ENCODE measurements at places on chromosomes 6 and 20.
A peak's percentile ranks its signal among the peaks of the same experiment; 100 is the strongest.

- no peak for DNase-seq
These were observed 4.1 kb upstream of the IFT52 start for GRCh38 chr20:43586641-43587040.

DNA sequence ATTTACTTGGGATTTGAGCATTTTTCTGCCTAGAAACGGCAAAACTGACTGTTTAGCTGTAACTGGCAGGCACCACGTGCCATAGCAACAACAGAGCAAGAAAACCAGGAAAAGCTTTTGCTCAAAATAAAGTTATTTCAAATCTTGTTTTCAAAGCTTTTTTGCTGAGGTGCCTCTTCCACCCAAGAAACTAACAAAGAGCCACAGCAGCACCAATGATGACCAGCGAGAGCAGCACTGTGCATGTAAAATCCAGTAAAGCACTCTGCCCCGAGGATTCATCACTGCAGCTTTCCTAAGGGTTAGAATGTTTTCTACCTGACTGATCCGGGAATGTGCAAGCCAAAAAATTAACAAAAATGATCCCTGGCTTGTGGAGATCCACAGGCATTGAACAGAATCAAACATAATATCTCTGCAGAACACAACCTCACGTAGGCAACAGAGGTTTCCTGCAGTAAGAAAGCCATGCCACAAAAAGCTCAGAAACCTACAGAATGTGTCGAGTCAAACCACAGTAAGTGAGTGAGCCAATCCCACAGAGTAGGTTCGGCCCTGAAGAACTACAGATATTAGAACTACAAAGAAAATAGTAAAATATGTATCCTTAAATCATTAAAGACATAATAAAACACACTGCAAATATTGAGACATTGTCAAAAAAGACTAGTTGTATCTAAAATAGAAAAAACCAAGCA lies 7.4 kb upstream of the ULBP3 start:
- DNase-seq = no peak

- DNase-seq = no peak
These were observed 64.9 kb downstream of the RREB1 start for GRCh38 chr6:7172649-7173048.

GRCh38 chr20:17461941-17462340 lies 69.2 kb downstream of the BFSP1 start:
- DNase-seq = no peak

GRCh38 chr6:30840935-30841643 lies 43.2 kb upstream of the DDR1 start:
- DNase-seq = no peak

DNA sequence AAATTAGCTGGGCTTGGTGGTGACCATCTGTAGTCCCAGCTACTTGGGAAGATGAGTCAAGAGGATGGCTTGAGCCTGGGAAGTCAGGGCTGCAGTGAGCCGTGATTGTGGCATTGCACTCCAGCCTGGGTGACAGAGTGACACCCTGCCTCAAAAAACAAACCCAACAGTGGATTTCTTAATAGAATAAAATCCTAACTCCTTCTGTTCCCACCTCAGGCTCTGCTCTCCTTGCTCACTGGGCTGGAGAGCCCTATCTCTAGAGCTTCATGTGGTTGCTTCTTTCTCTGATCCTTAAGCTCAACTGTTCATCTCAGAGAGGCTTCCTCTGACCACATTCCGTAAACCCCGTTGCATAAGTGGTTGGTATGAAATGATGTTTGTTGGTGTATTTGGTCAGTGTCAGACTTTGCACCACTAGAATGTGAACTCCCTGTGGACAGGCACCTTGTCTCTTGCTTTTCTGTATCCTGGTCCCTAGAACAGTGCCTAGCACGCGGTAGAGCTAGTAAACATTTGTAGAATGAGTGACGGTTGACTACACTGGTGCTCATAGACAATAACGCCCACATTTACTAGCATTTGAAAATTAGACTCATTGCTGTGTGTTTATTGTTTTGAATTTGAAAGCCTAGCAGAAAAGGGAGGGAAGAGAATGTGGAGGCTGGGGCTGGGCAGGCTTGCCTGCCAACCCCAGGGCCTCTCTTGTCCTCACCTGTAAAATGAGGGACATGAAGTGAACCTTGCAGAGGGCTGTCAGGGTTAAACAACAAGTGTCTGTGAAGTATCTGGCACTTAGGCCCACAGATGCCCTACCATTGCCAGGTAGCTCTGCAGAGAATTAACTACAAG lies 4.2 kb downstream of the MAPRE1 start:
- DNase-seq = no peak

DNA sequence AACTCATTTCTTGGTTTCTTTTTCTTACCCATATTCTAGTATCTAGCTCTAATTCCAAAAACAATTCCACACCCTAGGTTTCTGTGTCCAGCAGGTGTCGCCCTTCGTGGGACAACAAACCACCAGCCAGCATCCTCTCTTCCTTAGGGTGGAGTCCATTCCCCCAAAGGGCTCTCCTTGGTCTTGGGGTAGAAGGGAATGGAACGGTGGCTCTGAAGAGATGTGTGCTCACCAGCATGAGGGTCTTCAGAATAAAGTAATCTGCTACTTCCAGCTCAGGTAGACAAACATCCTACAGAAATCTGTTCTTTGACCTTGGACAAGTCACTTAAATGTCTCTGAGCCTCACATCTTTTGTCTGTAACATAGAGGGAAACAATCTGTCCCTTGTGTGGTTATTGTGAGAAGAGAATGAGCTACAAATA lies 7.2 kb downstream of the HLA-DMB start:
- peak; percentile 26 for DNase-seq

DNA sequence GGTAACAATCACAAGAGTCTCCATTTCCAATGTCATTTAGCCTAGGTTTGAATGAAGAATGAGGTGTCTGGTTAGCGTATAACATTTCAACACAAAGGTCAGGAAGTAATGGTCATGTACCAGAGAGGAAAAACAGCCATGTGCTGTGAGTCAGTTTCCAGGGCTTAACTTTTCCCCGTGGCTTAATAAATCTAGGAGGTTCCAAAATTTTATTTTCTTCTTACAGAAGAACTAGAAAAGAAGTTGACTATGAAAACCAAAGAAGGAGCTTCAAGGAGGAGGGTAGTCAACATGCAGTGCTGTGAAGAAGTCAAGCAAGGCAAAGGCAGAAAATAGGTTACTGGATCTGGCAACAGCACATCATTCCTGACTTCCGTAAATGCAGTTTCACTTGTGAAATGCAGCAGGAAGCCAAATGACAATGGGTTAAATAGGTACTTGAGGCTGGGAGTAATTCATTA lies 8.4 kb upstream of the GABRR2 start:
- no peak for DNase-seq

GRCh38 chr6:166905013-166905412 lies 51.3 kb downstream of the RNASET2 start:
- DNase-seq = no peak

DNA sequence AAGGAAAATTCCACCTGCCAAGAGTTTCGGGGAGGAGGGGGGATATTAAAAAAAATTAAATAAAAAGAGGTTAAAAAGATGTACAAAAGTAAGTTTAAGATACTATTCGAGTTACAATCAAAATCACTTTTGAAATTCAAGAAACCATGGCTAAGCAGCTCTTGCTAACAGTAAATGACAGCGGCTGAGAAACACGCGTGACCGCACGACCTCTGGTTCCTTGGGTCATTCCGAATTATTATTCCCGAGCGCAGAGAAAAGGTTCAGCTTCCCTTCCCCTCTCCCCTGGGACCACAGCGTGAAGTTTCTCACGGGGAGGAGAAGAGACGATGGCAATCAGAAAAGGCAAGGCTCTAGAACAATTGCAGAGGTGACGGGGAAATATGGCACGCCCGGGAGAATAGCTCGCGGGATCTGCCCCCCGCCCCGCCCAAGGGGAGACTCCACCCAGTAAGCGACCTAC lies 496 bp downstream of the TMEM242 start:
- DNase-seq = peak; percentile 59

DNA sequence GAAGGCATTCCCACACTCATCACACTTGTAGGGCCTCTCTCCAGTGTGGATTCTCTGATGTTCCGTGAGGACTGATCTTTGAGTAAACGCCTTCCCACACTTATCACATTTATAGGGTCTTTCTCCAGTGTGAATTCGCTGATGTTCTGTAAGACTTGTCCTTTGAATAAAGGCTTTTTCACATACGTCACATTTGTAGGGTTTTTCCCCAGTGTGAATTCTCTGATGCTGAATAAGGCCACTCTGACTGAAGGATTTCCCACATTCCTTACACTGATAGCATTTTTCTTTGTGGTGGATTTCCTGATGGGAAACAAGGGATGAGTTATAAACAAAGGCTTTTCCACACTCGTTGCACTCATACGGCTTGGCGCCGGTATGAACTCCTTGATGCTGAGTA lies 8.9 kb downstream of the ZSCAN12 start:
- no peak for DNase-seq

GRCh38 chr6:152232501-152233151 lies 404.5 kb downstream of the SYNE1 start:
- no peak for DNase-seq

- no peak for DNase-seq
These were observed 101.1 kb downstream of the PSMB1 start for GRCh38 chr6:170451762-170452651.

GRCh38 chr20:56002908-56003800 lies 2.2 kb downstream of the CBLN4 start:
- DNase-seq = no peak

DNA sequence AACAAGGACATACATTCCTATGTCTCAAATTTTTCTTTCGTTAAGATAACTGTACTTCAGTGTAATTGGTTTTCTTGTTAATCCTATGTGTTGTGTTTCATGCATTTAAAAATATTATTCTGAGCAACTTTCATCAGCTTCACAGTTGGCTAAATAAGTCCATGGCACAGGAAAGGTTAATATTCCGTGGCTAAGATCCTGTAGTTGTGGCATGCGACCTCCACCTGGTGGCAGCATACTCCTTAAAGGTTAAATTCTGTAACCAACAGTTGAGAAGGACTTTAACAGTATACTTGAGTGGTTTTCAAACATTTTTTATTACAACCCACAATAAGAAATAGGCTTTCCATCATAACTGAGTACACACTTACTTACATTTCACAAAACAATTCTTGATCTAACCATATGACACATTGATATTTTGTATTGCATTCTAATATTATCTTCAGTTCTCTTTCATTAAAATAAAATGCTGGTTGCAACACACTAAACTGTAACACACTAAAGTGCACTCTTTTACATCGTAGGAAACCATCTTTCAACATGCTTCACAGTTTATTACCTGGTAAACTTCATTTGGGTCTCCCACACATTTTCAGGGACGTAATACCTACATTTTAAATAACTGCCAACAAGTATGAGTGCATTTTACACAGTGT lies 118.3 kb downstream of the SLX4IP start:
- peak; percentile 57 for DNase-seq

DNA sequence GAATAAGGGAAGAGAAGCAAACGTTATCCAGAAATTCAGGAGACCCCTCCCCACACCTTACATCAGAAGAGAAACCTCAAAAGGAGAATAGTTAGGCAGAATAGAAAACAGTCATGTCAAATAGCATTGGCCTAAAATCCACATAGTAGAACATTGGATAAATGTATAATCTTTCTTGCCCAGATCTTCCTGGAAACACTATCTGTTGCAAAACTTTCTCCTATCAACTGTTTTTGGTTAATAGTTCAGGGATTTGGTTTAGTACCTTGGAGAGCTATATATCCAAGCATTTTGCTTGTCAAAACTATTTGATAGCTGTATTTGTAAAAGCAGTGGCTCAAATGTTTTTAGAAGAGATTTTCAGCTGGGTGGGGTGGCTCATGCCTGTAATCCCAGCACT lies 74.3 kb upstream of the PHACTR2 start:
- no peak for DNase-seq

- no peak for DNase-seq
These were observed 136.4 kb downstream of the GPR63 start for GRCh38 chr6:96700915-96701314.

Data from RCC 7860 (cell line).